IPS DF 6.9 (cell line): ENCODE measurements at places on chromosomes 6 and 20.

- H3K27ac ChIP-seq = no peak overlapping the region
- H3K4me3 ChIP-seq = no peak overlapping the region
- H3K27me3 ChIP-seq = no peaks in the 10 kb centered on the region
- H3K36me3 ChIP-seq = no peaks in the 10 kb centered on the region
- H3K4me1 ChIP-seq = no peaks in the 10 kb centered on the region
- no peak for DNase-seq
Observed at GRCh38 chr6:106072501-106073090, 13.5 kb upstream of the PRDM1 start.

GRCh38 chr6:28474441-28475219, 31.3 kb upstream of the ZSCAN23 start:
- no peaks in the 10 kb centered on the region; the same call in 1 of the 2 replicates for H3K4me1 ChIP-seq
- peak overlapping the region; percentile 87; the same call in 1 of the 2 replicates for H3K4me3 ChIP-seq
- peak; percentile 75 for DNase-seq
- H3K27ac ChIP-seq = no peak overlapping the region

GRCh38 chr6:148969603-148970061, 222.8 kb downstream of the UST start:
- H3K27me3 ChIP-seq = no peaks in the 10 kb centered on the region
- no peak overlapping the region for H3K27ac ChIP-seq
- no peak for DNase-seq
- no peaks in the 10 kb centered on the region for H3K36me3 ChIP-seq
- H3K4me3 ChIP-seq = no peak overlapping the region
- H3K4me1 ChIP-seq = peaks cover 15% of the 10 kb centered on the region

DNA sequence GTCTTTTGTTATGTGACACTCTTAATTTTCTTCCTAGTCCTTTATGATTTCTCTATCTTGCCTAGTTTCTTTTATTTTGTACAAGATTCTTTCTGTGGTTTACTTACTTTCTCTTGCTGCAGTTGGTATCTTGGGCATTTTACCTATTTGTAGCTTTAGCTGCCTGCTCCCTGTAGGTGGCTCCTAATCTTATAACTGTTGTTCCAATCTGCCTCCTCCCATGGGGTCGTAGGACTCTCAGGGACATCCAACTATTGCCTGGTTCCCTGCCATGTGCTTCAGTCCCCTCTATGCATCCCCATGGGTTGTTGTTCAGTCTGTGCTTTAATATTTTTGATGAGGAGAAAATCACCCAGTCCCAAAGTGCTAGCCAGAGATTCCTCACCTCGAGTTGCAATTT, 31.4 kb downstream of the RIN2 start:
- H3K4me3 ChIP-seq = no peak overlapping the region
- DNase-seq = no peak
- H3K4me1 ChIP-seq = peaks cover 1% of the 10 kb centered on the region; the same call in 1 of the 2 replicates
- H3K27me3 ChIP-seq = no peaks in the 10 kb centered on the region
- no peak overlapping the region for H3K27ac ChIP-seq

- H3K4me3 ChIP-seq = no peak overlapping the region
- H3K4me1 ChIP-seq = no peaks in the 10 kb centered on the region
- H3K27ac ChIP-seq = no peak overlapping the region
- DNase-seq = no peak
- no peaks in the 10 kb centered on the region for H3K27me3 ChIP-seq
Observed at GRCh38 chr6:99241905-99242534, 107.5 kb downstream of the FAXC start.
